ENCODE measurements at places on chromosomes 11 and 22.

- peak; percentile 82 for DNase-seq
These were observed at the start of gene RFPL2 for GRCh38 chr22:32204856-32205722. Gene RFPL2 (minus strand): TSS chr22:32205073. CDS start chr22:32202451, 2,622 bp downstream.

DNA sequence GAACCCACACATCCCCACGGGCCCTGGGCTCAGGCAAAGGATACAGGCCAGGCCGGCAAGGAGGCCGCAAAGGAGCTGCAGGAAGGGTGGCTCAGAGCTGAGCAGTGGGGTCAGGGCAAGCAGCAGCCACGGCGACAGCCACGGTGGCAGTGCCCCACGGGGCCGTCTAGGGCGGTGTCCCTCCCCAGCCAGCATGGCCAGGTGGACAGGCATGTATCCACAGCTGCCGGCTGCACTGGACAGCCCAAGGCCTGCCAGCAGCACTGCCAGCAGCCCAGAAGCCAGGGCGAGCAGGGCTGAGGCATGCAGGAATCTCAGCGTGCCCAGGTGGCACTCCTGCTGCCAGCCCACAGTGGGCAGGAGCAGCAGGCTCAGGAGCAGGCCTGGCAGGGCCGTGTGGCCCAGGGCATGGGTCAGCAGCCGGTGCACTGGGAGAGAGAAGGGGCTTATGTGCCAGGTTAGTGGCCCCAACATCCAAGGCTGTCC, 3.9 kb downstream of the RHBDD3 start:
- DNase-seq: no peak

DNA sequence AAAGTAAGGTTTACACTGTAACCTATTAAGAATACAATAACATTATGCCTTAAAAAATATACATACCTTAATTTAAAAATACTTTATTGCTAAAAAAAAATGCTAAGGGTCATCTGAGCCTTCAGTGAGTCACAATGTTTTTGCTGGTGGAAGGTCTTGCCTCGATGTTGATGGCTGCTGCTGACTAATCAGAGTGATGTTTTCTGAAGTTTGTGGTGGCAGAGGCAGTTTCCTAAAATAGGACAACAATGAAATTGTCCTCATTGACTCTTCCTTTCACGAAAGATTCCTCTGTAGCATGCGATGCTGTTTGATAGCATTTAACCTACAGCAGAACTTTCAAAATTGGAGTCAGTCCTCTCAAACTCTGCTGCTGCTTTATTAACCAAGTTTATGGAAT, 97.6 kb downstream of the FAT3 start:
- no peak for DNase-seq

- DNase-seq: no peak
These were observed 104.5 kb upstream of the LMO1 start for GRCh38 chr11:8368194-8368593.

DNA sequence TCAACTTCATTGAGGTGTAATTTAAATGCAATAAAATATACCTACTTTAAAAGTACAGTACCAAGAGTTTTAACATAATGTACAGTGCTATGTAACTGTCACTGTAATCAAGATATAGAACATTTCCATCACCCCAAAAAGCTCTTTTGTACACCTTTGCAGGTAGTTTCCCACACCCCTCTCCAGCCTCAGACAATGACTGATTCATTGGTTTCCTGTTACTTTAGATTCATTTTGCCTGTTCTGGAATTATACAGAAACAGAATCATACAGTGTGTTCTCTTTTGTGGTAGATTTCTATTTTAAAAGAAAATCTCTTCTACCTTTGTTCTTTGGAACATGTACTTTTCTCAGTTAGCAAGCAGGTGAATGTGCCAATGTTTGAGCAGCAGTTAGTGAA, 38.2 kb downstream of the SHISA8 start:
- DNase-seq: no peak

- DNase-seq: no peak
These were observed 16.5 kb downstream of the ATP6V1E1 start for GRCh38 chr22:17612057-17612456.

- no peak for DNase-seq
These were observed 87.4 kb downstream of the DEPDC5 start for GRCh38 chr22:31841078-31841827.

DNA sequence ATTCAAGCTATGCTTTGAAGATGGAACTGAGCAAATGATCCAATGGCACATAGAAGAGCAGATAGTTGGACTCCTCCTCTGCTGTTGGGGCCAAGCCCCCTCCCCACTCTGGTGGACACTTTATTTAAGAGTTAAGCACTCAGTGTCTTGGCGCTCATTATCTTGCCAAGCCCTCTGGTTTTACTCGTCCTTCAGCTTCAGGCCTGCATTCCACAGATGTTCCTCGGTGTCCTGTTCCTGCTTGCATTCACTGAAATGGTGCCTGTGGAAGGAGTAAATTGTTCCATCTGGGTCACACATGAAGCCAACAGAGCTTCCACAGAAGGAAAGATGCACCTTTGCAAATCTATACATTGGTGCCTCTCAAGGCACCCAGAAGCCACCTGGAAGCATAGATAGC, 26.1 kb downstream of the MAML2 start:
- no peak for DNase-seq

DNA sequence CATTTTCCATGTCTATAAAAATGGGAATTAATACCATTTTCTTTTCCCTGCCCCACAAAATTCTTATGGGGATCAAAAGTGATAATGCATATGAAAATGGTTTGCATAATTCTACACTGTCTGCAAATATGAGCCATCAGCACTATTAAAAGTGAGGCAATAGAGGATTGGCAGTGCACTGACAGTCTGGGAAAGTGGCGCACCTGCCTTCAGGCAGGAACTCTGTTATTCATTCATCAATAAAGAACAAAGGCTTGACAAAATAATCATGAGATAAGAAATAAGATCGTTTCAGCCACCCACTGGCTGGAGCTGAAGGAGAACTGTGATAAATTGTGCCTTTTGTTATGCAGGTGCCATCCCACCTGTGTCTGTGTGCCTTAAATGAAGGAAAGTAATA, 49.5 kb downstream of the ARFGAP2 start:
- no peak for DNase-seq

- no peak for DNase-seq
These were observed at the start of gene ROBO3 for GRCh38 chr11:124865181-124865901. Gene ROBO3 (plus strand): TSS chr11:124865432. CDS start chr11:124865578, 146 bp downstream.
